ENCODE measurements at places on chromosomes 4 and X.

- DNase-seq: no peak
Observed at GRCh38 chr4:13984991-13985800, 357.7 kb upstream of the BOD1L1 start.

GRCh38 chrX:130012683-130013082 is 30.2 kb downstream of the BCORL1 start:
- DNase-seq: no peak

DNA sequence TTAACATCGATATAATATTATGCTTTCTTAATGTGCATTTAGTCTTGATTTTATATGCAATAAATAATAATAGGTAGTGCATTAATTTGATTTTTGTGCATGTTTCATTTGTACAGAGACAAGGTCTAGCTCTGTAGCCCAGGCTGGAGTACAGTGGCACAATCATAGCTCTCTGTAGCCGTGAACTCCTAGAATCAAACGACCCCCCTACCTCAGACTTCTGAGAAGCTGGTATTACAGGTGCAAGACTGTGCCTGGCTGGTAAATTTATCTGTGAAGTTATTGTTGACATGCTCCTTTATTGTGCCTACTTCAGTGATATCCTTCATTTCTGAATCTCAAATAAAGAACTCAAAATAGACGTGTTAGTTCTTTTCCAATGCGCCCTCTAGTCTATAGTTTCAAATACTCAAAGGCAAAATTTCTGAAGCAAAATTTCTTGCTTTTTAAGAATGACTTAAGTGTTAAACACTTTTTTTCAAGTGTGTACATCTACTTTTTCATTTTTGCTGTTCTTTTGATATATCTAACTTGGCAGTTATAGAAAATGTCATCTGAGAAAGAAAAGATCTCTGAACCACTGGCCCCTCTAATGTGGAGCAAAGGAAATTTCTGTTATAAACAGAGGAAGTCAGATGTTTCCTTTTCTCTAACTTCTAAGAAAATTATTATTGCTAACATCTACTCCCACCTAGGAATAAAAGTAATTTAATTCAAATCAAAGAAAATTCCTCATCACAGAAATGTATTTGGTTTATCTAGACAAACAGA is 28.3 kb upstream of the GUCY1A1 start:
- no peak for DNase-seq

- DNase-seq: peak; percentile 16
Observed at GRCh38 chr4:104490096-104490769, 4.5 kb downstream of the CXXC4 start.

GRCh38 chr4:123821861-123822260 is 425.3 kb downstream of the SPRY1 start:
- no peak for DNase-seq
